ENCODE measurements at places on chromosomes 7 and 10.

- DNase-seq: no peak
Observed at GRCh38 chr10:114487815-114488536, 83.7 kb upstream of the AFAP1L2 start.

DNA sequence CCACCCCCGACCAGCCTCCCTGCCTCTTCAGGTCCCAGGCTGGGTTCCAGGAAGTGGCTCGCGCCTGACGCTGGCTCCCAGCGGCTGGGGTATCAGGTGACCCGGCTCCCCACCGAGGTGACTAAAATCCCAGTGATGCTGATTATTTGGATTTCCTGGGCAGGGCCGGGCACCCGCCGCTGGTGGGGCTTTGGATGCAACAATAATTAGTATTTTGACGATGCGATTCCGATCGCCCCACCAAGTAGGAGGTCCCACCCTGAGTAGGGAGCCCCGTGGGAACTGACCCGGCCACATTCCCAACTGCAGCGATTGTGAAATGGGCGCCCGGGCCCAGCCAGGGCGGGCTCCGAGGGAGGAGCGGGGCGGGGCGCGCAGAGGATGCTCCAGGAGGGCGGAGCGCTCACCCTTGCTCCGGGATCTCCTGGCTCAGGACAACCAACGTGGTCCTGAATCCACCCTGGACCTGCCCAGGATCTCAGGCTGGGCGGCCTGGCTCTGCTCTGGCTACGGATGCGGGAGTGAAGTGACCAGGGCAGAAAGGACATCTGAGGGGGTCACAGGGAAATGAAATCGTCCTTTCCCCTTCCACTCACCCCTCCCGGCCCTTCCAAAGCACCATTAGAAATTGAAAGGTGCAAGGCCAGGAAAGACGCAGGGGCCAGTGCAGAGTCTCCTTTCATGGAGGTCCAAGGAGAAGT, 32.6 kb downstream of the DUSP5 start:
- DNase-seq: no peak

DNA sequence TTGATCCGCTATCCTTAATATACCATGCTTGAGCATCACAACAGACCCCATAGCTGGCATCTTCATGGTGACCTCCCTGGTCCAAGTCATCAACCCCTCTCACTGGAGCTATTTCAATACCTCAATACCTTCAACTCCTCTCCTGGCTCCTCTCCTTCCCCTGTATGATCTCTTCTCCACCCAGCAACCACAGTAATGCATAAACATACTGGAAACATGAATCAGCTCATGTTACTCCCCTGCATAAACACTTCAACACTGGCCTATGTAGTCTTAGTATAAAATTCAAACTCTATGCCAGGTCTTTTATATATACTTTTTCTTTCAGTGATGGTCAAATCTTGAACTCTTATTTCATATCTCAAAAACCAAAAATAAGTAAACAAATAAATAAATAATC, 31.8 kb upstream of the TMEM273 start:
- no peak for DNase-seq

DNA sequence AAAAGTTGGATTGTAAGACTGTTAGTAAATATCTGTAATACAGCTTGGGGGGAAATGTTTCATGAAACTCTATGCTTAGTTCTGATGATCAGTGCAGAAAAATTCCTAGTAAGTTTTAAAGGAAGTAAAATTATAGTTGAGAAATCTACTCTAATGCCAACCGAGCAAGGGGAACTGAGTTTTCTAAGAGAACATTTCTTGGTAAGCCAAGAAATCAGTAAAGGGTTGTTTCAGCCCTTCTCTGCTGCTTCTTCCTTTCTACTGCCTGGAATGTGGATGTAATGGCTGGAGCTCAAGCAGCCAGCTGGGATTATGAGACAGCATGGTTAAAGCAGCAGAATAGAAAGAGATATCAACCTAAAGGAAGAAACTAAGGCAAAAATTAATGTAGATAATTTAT, 15.9 kb upstream of the AKR1B1 start:
- no peak for DNase-seq

GRCh38 chr10:58963723-58964124, 212.7 kb upstream of the PHYHIPL start:
- no peak for DNase-seq

GRCh38 chr10:61539876-61540275, 86.7 kb upstream of the TMEM26 start:
- DNase-seq: no peak

- no peak for DNase-seq
Observed at GRCh38 chr10:85665078-85665477, 701.5 kb downstream of the GRID1 start.

- no peak for DNase-seq
Observed at GRCh38 chr7:29990931-29991330, 1.3 kb upstream of the SCRN1 start.

DNA sequence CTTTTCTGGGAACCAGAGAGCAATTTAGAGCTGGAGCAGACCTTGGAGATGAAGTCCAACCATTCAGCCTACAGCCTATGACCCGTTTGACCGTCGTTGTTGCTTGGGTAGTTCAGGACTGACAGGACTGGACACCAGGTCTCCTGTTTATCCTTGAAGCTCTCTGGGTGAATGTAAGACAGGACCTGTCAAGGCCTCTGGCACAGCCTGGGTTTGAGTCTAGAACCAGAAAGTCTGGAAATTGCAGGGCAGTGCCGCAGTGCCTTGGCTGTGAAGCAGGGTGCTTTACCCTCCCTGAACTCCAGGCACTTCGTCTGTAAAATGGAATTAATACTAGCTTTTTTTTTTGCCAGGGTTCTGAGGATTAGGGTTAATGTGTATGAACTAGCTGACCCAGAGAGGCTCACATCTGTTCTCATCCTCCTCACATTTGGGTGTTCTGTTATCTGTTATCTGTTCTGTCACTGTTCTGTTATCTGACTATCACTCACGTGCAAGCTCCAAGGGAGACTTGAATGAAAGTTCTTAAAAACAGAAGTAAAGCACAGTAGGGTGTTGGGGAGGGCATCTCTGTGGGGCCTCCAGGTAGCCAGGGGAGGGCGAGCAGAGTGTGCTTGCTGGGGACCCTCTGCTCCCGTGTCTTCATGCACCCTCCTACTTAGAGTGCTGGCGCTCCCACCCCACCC, 9.9 kb downstream of the BLVRA start:
- DNase-seq: no peak

DNA sequence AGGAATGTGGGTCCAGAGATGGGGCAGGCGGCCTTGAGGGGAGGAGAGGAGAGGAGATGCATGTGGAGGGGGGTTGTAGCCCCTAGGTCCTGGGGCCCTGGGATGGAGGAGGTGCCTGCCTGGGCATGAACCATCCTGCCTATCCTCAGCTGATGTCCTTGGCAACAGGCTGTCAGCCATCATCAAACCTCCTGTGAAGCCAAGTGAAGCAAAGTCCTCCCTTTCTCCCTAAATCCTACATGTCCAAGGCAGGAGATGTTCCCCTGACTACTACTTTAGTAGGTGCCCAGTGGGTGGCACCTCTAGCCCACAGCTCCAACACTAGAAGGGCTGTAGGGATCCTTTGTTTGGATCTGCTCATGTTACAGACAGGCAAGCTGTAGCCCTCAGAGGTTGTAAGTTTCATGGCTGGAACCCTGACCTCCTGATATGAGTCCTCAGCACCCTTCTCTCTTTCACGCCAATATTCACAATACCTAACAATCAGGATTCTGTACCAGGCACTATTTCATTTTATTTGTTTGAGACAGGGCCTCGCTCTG, 66.6 kb upstream of the SYPL1 start:
- no peak for DNase-seq

DNA sequence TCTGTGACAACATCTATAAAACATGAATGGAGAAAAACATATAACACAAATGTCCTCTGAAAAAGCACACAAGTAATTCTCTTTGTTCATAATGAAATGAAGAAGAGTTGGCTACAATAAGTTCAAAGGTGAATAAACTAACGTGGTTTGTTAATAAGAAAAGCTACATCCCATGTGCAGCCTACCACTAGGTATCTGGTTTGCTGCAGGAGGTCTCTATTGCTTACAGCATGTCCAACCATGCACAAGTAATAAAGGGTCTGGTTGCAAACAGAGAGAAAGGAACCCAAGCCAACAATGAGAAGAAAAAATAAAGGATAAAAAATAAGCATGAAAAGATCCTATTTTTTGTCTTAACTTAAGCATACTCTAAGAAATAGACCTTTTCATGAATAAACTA, 139.2 kb downstream of the CHCHD3 start:
- DNase-seq: no peak

DNA sequence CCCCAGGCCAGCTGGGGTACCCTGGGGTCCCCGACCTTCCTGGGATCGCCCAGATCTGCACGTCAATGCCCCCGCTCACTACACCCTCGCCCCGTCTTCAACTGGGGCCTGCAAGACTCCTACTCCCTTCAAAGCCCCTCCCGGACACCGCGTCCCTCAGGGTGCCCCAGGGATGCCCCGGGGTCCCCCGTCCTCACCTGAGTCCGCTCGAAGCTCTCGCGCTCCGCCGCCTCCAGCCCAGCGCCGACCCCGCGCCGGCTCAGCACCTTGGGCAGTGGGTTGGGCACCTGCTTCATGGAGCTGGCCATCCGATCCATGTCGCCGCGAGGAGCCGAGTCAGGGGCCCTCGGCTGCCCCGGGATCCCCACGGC, at the start of gene HIP1:
Gene HIP1 (minus strand): TSS at position 338 of the 371 bp plus-strand sequence. CDS start 21 bp downstream, at position 317.
- no peak for DNase-seq

DNA sequence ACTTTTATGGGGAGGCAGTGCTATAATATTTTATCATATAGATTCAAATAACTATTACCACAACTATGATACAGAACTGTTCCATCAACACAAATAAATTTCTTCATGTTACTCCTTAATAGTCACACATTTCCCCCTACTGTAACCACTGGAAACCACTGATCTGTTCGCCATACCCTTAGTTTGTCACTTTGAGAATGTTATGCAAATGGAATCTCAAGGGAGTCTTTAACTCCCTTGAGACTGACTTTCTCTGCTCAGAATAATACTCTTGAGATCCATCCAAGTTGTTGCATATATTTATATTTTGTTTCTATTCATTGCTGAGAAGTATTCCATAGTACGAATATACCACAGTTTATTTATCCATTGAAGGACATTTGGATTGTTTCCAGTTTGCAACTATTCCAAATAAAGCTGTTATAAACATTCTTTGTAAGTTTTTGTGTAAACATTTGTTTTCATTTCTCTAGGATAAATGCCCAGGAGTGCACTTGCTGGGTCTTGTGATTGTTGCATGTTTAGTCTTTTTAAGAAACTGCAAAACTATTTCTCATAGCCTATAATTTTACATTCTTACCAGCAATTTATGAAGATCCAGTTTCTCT, 19.7 kb upstream of the PON2 start:
- DNase-seq: no peak

DNA sequence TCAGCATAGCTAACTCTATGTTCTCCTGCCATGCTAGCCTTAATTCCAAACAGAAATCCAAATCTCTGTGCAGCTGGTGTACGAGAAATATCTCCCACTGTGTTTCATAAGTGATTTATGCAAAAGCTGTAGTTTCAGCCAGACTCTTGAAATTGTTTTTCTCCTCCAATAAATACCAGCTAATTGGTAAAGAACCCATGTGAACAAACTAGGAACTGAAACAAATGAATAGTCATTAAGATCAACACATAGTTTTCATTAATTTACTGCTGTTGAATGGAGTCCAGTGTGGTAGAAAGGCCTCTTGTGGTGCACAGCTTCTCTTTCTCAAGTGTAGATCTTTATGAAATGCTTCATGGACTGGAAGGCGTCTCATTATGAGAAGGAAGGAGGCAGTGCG, 18.4 kb downstream of the PPP1R17 start:
- no peak for DNase-seq

GRCh38 chr10:128628252-128628651, 502.0 kb upstream of the MKI67 start:
- DNase-seq: no peak

- DNase-seq: peak; percentile 54
Observed at GRCh38 chr7:101507791-101508252, 121.3 kb downstream of the MYL10 start.

DNA sequence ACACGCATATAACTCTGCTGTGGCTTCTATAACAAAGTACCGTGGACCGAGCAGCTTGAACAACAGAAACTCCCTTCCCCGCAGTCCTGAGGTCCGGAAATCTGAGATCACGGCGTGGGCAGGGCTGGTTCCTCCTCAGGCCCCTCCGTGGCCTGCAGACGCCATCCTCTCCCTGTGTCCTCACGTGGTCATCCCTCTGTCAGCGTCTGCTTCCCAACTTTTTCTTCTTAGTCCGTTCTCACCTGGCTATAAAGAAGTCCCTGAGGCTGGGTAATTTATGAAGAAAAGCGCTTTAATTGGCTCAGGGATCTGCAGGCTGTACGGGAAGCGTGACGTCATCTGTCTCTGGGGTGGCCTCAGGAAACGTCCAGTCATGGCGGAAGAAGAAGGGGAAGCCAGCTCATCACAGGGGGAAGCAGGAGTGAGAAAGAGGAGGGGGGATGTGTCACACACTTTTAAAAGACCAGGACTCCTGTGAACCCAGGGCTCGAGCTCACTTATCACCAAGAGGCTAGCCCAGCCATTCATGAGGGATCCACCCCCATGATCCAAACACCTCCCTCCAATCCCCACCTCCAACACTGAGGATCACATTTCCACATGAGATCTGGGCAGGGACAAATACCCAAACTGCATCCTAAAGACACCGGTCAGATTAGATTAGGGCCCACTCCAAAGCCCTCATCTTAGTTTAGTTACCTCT, 91.2 kb upstream of the INSIG1 start:
- DNase-seq: peak; percentile 76

DNA sequence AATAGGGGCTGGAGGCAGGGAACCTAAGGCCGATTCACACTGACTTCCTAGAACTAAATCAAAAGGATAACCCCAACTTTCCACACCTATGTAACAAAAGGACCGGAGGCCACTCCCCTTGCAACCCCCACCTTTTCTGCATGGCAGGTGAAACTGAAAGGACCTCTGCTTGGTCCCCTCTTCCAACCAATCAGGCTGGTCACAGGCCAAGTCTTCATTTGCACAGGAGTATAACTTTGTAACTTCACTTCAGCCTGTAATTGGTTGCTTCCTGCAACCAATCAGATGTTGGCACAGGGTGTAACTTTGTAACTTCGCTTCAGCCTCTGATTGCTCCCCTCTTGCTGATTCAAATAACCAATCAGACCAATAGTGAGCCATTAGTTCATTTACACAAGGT, 190.0 kb downstream of the FAM107B start:
- DNase-seq: no peak

All from GM13976 (cell line).